Sciatic nerve (tissue), 2 donors: ENCODE measurements at places on chromosomes 11 and 22. TPM values are rescaled to one million over a fixed set of nuclear protein-coding genes. Genes with fewer than 3 reads are reported as not detected.

GRCh38 chr11:3218483-3219280, at the start of gene MRGPRG:
TSS of gene MRGPRG (minus strand) at chr11:3218813. CDS start at chr11:3218813, 0 bp downstream.
- peak; percentile 48 for DNase-seq

DNA sequence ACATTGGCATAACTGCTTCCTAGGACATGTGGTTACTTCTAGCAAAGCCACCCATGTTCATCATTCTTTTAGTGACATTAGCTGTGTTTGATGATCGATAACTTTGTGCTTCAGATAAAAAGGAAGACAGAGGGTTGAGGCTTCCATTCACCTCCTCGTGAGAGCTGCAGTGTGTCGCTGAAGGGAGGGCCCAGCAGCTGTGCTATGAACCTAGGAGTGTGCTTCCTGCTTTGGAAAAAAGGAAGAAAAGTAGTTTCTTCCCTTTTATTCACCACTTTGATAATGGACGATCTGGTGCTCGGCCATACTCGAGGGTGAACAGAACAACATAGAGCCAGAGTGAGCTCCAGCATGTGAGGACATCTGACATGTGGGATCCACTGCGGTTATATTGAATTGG, 6.1 kb upstream of the RFPL2 start:
- no peak for DNase-seq

DNA sequence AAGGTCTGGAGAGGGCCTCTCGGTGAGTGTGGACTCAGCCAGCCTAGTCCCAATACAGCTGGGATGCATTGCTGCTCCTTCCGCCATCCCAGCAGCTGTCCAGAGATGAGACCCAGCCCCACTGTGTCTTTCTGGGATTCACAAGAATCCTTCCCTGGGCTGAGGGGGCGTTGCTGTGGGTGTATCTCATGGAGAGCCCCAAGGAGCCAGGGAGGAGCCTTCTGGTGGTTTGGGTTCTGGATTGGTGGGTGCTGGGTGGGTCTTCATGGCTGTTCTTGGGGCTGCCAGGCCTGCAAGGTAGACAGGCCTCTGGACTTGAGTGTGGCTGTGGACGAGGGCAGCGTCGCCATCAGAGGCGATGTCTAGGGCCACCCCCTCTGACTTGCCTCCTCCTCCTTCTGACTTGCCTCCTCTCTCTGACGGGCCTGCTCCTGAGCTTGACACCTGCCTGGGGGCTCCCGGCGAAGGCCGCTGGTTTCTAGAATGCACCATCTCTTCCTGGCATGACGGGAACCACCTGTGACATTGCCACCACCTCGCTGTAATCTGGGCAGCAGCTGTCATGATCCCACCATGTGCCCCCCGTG, 17.2 kb downstream of the KCNQ1 start:
- no peak for DNase-seq

GRCh38 chr22:39728236-39728860, 157.8 kb downstream of the CACNA1I start:
- no peak for DNase-seq

DNA sequence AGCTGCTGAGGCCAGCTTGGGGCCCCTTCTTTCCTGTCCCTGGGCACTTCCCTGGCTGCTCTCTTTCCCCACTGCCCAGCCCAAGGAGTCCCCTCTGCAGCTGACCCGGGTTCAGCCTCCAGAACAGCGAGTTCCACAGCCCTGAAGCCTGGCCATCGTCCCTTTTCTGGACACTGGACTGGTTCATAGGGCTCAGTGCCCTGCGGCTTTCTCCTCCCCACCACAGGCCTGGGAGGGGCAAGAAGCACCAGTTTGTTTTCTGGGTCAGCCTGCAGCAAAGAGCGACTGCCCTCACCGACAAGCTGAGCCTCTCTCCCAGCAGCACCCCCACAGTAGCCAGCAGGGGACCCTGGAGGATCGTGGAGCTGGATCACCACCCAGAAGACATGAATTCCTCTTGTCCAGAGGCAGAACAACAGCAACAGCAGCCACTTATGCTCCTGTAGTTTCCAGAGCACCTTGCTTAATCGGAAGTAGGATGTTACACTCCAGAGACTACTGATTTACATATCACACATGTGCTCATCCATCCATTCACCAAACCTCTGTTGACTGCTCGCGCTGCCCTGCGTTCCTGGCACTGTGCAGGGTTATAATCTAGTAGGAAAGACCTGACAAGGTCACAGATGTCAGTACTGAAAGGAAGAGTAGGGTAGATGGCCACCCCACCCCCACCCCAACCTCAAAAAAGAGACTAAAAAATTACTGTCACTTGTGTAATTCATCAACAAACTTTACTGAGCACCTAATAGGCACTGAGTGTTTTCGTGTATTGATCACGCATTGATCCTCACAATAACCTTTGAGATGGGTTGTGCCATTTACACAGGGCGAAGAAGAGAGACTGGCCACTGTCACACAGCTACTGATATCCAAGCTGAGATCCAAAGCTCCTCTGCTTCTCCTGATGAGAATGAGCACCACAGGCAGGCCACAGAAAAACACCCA, 13.0 kb upstream of the CXCR5 start:
- DNase-seq, result no peak

DNA sequence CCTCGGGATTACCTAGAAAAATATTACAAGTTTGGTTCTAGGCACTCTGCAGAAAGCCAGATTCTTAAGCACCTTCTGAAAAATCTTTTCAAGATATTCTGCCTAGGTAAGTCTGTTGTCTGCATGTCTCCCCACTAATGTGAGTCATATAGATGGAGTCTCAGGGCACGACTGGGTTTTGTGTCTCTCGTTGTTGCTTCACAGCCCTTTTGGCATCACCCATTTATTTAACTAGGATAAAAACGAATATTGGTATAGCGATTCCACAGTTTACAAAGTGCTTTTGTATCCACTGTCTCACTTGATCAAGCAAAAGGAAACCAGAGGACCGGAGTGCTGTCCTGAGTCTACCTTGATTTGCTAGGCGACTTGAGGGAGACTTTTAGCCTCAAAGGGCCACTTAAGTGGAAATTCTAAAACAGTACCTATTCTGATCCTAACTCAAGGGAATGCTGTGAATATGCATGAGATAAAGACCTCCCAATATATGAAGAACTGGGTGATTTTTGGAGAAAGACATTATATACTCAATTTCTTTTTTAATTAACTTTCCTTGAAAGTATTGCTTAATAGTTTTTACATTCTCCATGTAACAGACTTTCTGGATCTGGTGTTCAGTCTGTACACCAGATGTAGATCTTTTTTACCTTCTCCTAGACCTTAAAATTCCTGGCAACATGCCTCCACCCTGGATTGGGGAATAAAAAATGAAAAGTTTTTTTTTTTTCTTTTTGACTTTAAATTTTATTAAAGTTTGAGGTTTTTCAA, 590 bp downstream of the NNMT start:
- no peak for DNase-seq

Gene LRRC56
- total RNA-seq, result 1.4 TPM

Gene RAC2
- total RNA-seq, result 18.9 TPM

Gene ABTB2
- 10.5 TPM for total RNA-seq

Gene MS4A15
- not detected for total RNA-seq
